ENCODE measurements at places on chromosomes 12 and 14.
A peak's percentile ranks its signal among the peaks of the same experiment; 100 is the strongest.

- DNase-seq, result no peak
Measured at GRCh38 chr14:100770605-100771120, 44.0 kb downstream of the DLK1 start.

DNA sequence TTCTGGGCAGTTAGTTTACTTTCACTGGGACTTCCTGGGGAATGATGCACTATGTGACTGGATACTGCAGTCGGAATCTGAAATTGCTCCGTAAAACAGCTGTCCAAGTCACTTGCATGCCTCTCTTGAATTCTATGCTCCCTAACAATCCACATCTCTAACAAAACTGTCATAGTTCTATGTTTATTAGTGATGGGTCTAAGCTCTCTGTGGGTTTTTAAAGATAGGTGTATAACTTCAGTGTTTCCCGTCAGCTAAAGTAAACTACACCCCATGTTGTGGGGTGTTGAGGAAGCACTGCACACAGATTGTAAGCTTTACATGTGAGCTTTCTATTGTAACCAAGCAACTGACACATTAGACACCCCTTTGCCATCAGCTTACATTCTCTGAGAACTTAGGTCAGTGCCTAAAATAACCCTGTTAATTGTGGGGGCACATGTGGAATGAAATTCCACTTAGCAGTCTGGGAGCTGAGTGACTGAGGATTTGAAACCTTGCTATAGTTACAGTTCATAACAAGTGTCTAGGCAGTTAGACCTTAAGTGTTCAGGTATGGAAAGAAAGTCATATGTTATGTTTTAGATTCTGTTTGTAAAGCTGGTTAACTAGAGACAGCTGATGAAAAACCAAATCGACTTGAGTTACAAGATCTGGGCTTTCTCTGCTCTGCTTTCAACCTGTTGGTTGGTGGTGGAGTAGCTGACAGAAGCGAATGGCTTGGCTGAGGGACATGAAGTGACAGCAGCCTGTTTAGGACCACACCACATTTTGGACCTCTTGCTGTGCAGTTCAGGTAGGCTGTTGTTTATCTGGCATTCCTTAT, 165.7 kb downstream of the AKAP6 start:
- DNase-seq, result no peak

DNA sequence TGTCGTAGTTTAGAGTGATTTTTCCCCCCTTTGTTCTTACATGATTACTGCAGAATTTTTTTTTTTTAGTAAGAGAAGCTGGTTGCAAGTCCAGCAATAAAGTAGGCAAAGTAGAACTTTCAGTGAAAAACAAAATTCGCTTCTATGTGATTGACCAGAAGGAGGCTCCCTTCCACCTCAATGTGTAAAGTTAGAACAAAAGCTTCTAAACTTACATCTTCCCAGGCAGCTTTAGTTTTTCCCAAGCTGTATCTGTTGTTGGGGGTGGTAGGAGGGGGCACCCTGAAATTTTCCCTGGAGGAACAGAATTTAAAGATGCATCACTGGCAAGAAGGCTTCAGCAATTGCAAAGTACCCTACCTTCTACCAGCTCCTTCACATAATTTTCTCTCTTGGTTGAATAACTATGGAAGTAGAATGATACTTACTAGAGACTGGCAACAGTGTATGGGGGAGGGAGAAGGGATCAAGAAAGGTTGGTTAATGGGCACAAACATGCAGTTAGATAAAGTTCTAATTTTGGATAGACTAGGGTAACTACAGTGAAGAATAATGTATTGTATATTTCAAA, 87.3 kb upstream of the E2F7 start:
- DNase-seq, result peak; percentile 46

- DNase-seq, result peak; percentile 31
Measured at GRCh38 chr12:118404876-118405521, 28.6 kb downstream of the SUDS3 start.

Data from renal cortex interstitium (tissue), 15 donors.